ENCODE measurements at places on chromosomes 1 and 21. TPM values are rescaled to one million over a fixed set of nuclear protein-coding genes. Genes with fewer than 3 reads are reported as not detected.

CHIA gene
- total RNA-seq, result not detected

- DNase-seq, result no peak
These were observed 6.3 kb upstream of the VSIG8 start for GRCh38 chr1:159868766-159869165.

- no peak for DNase-seq
These were observed 866.7 kb upstream of the PRMT6 start for GRCh38 chr1:106189780-106190179.

GJB5 gene
- total RNA-seq, result not detected

- DNase-seq, result no peak
These were observed 3.0 kb downstream of the PDXK start for GRCh38 chr21:43721939-43722338.

DNA sequence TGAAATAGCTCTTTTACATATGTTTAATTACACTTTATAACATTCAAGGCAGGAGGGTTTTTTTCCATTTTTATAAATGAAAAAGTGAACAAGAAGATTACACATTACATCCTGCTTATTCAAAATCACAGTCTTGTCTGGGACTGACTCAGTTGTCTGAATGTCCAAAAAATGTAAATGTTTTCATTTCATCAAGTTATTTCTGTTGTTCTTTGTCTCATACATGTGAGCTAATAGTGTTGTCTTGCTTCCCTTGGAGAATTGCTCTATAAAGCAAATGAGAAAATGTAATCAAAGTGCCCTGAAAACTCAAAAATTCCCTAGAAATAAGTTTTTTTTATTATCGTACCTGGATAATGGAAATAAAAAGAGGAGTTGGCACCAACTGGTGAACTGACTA lies 242.9 kb downstream of the GRIK1 start:
- no peak for DNase-seq

DNA sequence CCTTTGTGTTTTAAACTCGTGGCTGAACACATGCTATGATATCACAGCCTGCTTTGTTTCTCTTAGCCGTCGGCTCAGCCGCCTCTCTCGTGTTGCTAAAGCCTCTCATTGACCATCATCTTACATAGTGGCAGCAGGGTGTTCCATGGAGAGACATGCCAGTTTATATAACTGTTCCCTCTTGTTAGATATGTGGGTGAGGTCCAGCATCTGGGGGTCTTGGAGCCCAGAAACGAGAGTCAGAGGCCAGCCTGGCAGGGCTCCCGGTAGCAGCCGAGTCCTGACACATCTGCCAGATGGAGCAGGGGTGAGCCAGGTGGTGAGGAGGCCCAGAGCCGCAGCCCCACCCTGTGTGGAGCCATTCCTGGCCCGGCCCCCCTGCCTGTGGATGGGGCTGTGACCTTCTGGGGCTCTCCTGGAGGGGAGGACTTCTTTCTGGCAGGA lies 11.9 kb downstream of the PODN start:
- DNase-seq, result no peak

GRCh38 chr1:10835822-10836421 lies 39.5 kb upstream of the CASZ1 start:
- peak; percentile 52 for DNase-seq

GBP3 gene
- total RNA-seq, result 21.8 TPM

GRCh38 chr1:57770772-57771171 lies 346.9 kb upstream of the DAB1 start:
- DNase-seq, result no peak

GRCh38 chr1:109532365-109533136 lies 7.1 kb upstream of the GPR61 start:
- DNase-seq, result peak; percentile 71

CFHR3 gene
- not detected for total RNA-seq

DNA sequence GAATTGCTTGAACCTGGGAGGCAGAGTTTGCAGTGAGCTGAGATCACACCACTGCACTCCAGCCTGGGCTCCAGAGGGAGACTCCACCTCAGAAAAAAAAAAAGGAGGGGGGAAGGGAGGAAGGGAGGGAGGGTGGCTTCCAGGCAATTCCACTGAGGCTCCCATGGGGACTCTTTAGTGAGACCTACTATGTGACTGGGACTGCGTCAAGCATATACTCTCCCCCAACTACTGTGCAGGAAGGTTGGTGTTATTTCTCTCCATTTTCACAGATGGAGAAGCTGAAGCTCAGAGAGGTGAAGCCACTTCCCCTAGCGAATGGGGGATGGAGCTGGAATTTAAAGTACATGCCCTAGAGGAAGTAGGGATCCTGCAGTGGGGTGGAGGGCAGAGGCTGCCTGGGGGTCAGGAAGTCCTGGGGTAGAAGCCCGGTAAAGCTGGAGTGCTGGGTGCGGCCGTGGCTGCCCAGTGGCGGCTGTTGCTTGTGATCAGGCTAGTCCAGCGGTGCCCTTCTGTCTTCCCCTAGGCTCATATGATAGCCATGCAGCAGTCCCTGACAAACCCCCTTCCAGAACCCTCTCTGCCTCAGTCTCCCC lies 40.3 kb downstream of the RAP1GAP start:
- no peak for DNase-seq

- DNase-seq, result no peak
These were observed 8.5 kb upstream of the PRDM15 start for GRCh38 chr21:41887667-41888066.

GRCh38 chr21:44875316-44875700 lies 1.8 kb upstream of the PTTG1IP start:
- DNase-seq, result peak; percentile 54

- DNase-seq, result no peak
These were observed 60.2 kb downstream of the TBCE start for GRCh38 chr1:235427447-235427846.

HECTD3 gene
- total RNA-seq, result 27.2 TPM

DNA sequence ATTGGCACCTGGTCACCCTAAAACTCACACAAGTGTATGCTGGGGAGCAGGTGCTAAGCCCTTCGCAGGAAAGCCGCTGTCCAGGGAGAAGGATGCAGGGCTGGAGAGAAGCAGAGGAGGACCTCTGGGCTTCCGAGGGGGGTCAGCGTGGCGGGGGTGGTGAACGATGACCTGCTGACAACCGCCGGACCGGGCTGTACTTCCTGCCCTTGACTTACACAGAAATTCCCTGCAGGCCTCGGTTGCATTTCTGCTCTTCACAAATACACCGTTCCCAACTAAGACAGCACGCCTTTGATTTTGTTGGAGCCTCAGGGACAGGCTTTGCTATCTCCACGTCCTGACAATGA lies 37.6 kb downstream of the SLC2A7 start:
- DNase-seq, result no peak

GRCh38 chr1:69551476-69552324 lies 16.0 kb upstream of the LRRC7 start:
- DNase-seq, result no peak

DNA sequence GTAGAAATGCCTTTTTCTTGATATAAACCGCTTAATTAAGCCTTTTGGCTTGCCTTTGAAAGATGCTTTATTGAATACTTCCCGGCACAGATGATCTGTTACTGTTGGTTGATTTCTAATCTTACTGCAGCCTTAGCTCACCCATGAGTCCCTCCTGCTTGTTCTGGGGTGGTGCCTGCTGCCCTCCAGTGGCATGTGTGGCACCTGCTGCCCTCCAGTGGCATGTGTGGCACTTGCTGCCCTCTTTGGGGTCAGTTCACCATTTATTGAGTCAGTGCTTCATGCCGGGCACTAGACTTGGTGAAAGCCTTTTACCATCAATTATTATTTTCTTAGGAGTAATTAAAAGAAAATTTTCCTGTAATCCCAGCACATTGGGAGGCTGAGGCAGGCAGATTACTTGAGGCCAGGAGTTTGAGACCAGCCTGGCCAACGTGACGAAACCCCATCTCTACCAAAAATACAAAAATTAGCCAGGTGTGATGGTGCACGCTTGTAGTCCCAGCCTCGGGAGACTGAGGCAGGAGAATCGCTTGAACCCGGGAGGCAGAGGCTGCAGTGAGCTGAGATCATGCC lies 54.3 kb downstream of the ADARB1 start:
- DNase-seq, result peak; percentile 78

TCHHL1 gene
- not detected for total RNA-seq

FNBP1L gene
- 6.5 TPM for total RNA-seq

DNA sequence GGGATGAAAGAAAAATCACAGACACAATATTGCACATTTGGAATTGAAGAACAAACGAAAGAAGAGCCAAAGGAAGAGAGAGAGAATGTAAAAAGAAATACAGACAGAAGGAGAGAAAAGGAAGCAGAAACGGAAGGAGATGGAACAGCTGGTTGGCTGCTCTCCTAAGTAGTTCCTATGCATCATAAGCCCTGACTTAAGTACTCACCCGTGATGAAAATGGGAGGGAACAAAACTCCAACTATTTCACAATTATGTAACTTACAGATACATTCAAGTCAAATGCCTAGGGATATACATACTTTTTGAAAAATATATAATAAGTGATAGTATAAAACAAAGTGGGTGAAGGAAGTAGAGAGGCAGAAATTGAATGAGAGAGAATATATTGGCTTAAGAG lies 88.5 kb downstream of the TTLL7 start:
- DNase-seq, result no peak

HCRTR1 gene
- 0.27 TPM for total RNA-seq

DNA sequence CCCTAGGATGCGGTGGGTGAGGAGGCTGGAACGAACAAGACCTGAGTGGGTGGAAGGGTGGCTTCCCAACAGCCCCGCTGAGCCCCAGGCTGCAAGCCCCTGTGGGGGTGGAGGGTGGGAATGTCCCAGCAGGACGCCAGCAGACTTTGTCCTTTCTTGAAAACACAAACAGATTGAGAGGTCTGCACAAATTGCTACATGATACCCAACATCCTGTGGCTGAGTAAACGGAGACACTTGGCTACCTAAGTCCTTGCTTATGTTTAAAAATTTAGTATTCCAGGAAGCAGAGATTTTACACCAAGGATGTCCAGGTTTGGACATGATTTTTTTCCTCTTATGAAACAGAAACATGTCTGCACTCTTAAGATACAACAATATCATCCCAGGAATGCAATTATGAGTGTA lies 11.8 kb upstream of the F3 start:
- no peak for DNase-seq

- DNase-seq, result peak; percentile 32
These were observed 2.6 kb upstream of the CSTB start for GRCh38 chr21:43778469-43779335.

HOOK1 gene
- total RNA-seq, result 1.3 TPM

FOXD3 gene
- not detected for total RNA-seq

- DNase-seq, result no peak
These were observed 83.7 kb downstream of the POFUT2 start for GRCh38 chr21:45203983-45204382.

DNA sequence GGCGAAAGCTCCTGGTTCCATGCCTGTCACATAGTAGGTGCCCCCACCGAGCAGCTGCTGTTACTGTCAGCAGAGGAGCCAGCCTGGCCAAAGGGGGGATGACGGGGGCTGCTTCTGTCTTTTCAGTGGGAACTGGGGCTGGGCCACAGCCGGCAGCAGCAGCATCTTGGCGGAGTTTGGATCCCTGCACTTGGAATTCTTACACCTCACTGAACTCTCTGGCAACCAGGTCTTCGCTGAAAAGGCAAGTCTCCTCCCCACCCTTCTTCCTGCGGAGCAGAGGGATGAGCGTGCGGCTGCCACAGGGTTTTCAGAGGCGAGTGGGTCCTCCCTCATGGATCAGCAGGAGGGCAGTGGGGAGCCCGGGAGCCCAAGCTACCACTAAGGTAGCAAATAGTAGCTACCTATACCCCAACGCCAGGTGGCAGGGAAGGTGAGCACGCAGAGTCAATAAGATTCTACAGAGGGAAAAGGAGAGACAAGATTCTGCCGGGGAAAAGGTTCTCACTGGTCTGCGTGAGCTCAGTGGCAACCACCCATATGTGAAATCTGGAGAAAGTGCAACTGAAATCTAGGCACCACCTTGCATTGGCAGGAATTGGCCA lies 41.4 kb upstream of the SELENON start:
- DNase-seq, result no peak

MMEL1 gene
- total RNA-seq, result 8.1 TPM

RAB42 gene
- total RNA-seq, result 1.6 TPM

- DNase-seq, result no peak
These were observed 164.3 kb downstream of the GRIK1 start for GRCh38 chr21:29775462-29775861.

REN gene
- total RNA-seq, result 8.3 TPM

- DNase-seq, result no peak
These were observed 27.4 kb downstream of the KCNJ15 start for GRCh38 chr21:38284216-38284615.

OLFM3 gene
- 0.27 TPM for total RNA-seq

All from hematopoietic multipotent progenitor cell (in vitro differentiated cells).